ENCODE measurements at places on chromosomes 3 and 15. TPM values are rescaled to one million over a fixed set of nuclear protein-coding genes. Genes with fewer than 3 reads are reported as not detected.

- DNase-seq, result no peak
These were observed 475.6 kb downstream of the FOXP1 start for GRCh38 chr3:71107926-71108325.

DNA sequence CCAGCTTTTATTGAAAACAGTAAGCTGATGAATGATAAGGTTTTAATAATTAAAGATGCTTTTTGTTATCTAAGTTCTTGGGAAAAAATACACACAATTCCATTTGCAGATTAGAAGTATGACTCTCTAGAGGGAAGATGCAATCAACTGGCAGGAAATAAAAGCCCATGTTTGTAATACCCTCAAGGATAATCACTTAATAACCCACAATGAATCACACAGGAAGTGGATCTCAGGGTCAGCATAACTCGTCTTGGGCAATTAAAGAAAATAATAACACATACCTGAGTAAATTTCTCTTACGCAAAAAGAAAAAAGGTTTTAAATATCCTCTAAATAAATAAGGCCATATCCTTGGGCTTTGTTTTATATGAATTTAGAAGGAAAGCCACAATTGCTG lies 9.4 kb upstream of the EID1 start:
- no peak for DNase-seq

DNA sequence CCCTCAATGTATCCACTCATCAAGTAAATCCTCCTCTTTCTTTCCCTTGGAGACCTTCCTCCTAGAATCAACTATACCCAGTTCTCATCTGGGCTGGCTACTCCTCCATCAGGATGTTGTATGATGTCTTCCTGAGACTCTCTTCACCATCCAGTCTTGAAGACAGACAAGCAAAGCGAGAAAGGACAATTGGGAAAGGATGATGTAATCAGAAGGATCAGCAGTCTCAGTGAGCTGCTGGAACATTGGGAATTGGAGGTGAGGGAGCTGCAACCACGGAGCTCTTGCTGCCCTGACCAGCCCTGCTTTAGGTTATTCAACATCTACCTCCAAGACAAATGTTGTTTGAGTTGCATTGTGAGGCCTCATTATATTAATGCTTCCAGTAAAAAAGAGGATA lies 48.0 kb upstream of the UBP1 start:
- no peak for DNase-seq

DNA sequence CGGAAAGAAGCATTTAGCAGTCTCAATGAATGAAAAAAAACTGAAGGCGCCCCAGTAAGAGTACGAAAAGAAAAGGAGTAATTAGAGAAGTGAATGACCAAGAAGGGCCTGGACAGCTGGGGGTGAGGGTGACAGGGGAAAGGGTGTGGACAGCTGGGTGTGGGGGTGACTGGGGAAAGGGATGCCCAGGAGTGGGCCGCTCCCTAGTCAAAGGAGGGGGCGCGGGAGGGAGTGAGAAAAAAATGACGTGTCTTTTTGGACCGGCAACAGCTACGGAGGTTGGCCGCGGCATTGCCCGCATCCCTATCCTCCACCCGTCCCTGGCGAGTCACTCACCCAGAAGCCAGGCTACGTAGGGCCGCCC lies 274 bp upstream of the ZCWPW2 start:
- DNase-seq, result no peak

GRCh38 chr3:70264122-70264780 lies 48.2 kb downstream of the MDFIC2 start:
- no peak for DNase-seq

DNA sequence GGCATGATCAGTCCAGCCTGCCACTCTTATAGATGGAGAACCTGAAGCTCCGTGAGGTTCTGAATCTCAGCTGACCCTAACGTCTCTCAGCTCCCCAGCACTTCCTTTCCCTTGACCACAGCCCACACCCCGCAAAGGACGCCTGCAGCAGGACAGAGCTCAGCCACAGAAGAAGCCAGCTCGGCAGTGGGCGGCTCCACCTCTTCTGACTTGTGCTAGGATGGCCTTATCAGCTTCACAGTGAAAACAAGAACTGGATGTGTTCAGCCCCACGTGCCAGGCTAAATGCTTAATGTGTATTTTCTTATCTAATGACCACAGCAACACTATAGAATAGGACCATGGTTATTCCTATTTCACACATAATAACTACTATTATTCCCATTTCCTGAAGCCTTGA lies 127.6 kb downstream of the ARNT2 start:
- no peak for DNase-seq

- no peak for DNase-seq
These were observed 103.2 kb downstream of the SST start for GRCh38 chr3:187567021-187567420.

DNA sequence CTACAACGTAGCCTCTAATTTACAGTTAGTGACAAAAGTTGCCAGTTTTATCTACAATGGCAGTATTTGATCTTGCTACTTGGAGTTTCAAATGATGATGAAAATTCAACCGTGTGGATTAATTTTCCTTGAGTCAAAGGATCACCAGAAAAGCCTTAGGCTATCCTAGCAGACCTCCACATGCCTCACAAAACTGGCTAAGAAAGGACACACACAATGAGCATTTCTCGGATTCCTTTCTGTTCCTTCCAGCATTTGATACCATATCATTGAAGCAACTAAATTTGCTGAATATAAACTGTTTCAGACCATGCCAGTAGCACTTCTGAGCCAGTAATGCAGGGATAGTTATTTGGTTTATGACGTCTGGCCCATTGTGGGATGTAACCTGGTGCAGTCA lies 587.4 kb upstream of the MDFIC2 start:
- no peak for DNase-seq

- no peak for DNase-seq
These were observed 154.1 kb upstream of the CADPS start for GRCh38 chr3:63029326-63029725.

DNA sequence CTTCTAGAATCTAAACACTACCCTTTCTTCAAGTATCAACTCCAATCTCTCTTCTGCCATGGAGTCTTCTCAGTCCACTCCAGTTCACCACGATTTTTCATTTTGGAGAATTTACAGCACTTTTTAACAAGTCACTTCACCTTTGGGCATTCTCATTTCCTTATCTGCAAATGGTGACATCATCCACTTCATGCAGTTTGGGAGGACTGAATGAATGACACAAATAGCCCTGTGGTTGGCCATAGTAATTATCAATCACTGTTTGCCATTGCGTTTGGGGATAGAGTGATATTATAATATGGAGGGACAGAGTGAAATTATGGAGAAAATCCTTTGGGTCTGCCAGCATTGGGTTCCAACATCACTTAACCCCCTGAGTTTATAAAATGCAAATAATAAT lies 38.0 kb upstream of the TM4SF1 start:
- no peak for DNase-seq

- no peak for DNase-seq
These were observed 3.3 kb downstream of the BNIP2 start for GRCh38 chr15:59685737-59686297.

- no peak for DNase-seq
These were observed 683.7 kb upstream of the CBLB start for GRCh38 chr3:106552351-106553043.

DNA sequence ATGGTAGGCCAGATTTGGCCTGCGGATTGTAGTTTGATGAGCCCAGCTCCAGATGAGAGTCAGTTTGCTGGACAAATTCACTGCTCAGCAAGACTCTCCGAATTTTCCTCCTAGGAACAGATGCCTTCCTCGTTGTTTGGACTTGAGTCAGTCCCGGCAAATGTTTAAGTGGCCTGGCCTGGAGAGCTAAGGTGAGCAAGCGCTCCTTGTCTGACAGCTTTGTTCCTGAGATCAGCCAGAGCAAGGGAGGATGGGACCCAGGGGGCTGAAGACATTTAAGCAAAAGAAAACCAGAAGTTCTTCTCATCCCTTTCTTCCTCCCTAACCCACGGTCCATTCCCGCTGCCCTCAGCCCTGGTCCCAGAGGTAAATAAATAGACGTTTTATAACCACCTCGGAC lies 40.3 kb downstream of the POLR2M start:
- no peak for DNase-seq

- no peak for DNase-seq
These were observed 45.3 kb upstream of the MAGEF1 start for GRCh38 chr3:184757022-184757651.

LRRIQ4 gene
- polyA plus RNA-seq, result not detected

BBX gene
- polyA plus RNA-seq, result 73.7 TPM

SLC33A1 gene
- 44.4 TPM for polyA plus RNA-seq

EFCC1 gene
- 2.1 TPM for polyA plus RNA-seq

ERC2 gene
- polyA plus RNA-seq, result 3.4 TPM

Measured in right renal pelvis (tissue), 4 donors.